ENCODE measurements at places on chromosomes 5 and 9.
A peak's percentile ranks its signal among the peaks of the same experiment; 100 is the strongest.

GRCh38 chr9:121692606-121693387 lies 41.4 kb downstream of the DAB2IP start:
- peak; percentile 83 for DNase-seq

DNA sequence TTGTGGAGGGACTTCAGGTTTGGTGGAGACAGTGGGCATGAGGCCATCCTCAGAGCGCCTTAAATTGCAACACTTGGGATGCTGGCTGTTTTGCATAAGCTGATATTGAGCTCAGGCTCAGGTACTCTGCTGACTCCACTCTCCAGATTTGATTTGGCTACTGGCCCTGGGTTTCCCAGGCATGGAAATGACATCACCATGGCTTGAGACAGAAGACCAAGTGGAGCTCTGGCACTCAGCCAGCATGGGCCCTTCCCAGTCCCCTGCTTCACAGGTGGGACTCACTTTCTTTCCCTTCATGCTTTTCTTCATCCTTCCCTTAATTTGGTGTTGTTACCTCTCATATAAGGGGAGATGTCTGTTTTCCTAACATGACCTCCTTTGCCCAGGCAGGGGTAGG lies 72.0 kb upstream of the IL12B start:
- DNase-seq = no peak

GRCh38 chr5:123113136-123113535 lies 24.1 kb downstream of the PRDM6 start:
- DNase-seq = no peak

- no peak for DNase-seq
Observed at GRCh38 chr5:150338546-150338945, 19.0 kb upstream of the TCOF1 start.

- no peak for DNase-seq
Observed at GRCh38 chr9:87481890-87482855, 15.5 kb upstream of the DAPK1 start.

Data from HT-29 (cell line).